ENCODE measurements at places on chromosomes 7 and 10.
A peak's percentile ranks its signal among the peaks of the same experiment; 100 is the strongest.

DNA sequence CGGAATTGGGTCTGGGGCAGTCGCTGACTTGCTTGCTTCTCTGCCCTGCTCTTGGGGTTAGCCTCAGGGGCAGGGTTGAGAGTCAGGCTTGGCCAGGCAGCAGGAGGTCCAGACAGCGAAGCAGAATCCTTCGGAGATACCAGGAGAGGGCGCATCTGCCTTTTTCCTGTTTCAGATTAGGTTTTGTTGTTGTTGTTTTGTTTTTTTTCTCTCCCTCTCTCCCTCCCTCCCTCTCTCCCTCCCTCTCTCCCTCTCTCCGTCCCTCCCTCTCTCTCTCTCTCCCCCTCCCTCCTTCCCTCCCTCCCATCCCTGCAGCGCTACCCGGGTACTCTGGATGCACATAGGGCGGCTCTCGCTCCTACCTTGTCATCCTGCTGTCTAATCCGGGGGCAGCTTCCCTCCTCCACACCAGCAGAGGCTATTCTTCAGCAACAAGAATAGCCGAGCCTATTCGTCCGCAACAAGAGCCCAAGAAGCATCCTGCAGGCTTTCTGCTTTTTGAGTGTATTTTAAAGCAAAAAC, 758 bp upstream of the OPTN start:
- peak; percentile 59 for DNase-seq

DNA sequence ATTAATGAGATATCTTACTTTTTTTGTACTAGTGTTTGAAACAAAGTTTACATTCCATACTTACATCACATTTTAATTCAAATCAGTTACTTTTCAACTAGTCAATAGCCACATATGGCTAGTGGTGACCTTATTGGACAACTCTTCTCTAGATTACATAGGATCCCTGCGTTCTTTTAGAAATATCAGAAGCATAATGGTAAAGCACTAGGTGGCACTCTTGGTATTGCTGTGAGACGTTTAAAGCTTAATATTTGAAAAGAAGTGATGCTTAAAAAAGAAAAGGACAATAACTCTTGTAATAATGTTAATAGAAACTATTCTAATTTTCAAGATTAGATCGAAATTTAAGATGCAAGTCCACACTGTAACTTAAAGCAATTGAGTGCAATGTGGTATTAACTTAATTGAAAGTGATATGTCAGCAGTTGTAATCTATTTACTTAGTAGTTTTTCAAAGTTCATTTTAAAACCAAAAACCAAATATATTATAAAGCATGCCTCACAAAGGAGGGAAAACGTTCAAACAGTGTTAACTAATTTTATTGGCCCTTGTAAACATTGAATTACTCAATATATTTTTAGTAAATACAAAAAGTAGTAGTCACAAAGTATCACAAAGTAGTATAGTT, 339.1 kb downstream of the ATRNL1 start:
- DNase-seq, result peak; percentile 29

DNA sequence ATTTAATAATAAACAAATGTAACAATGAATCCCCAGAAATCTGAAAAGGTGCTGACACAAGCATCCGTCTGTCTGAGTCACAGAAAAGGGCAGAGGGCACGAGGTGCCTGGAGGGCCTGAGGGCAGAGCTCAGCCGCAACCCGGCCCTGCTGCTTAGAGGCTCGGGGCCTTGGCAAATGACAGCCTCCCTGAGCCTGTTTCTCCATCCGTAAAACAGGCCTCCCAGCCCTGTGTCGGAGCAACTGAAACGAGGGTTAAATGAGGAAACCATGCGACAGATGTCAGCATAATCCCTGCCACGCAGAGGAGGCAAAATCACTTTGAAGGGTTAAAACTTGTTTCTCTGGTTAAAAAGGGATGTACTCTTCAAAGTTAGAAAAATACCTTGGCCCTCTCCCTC, 24.9 kb downstream of the NUDT1 start:
- no peak for DNase-seq

DNA sequence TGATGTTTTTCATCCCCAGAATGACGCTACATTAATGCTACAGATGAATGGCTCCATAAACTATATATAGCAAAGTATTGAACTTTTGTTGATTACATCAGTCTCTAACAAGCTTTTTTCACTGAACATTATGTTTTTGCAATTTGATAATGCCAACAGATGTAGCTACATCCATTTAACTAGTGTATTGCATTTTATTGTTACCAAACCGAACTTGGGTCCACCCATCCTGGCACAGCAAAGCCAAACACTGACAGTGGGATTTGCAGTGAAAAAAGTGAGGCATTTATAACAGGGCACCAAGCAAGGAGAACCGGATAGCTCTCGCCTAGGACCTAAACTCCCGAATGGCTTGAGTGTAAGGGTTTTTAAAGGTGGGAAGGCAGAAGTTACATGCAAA, 182.8 kb upstream of the TNS3 start:
- DNase-seq, result no peak

Measured in NCI-H1105 treated with DMSO at 0.1 percent for 48 hours (cell line).